Subcutaneous adipose tissue (tissue), 4 donors: ENCODE measurements at places on chromosomes 11 and 22. TPM values are rescaled to one million over a fixed set of nuclear protein-coding genes. Genes with fewer than 3 reads are reported as not detected.

The ASPHD2 gene
- total RNA-seq, result 1.7 TPM

The DDIAS gene
- total RNA-seq, result 2.4 TPM

The NEU3 gene
- total RNA-seq, result 11.3 TPM

The VPS11 gene
- 36.5 TPM for total RNA-seq

The MAJIN gene
- total RNA-seq, result not detected

The SPI1 gene
- 92.3 TPM for total RNA-seq

The CCDC73 gene
- total RNA-seq, result not detected

The OR56A1 gene
- total RNA-seq, result not detected

The DGAT2 gene
- 63.0 TPM for total RNA-seq

The LUZP2 gene
- 0.33 TPM for total RNA-seq

The SIPA1 gene
- 25.3 TPM for total RNA-seq

The GNAZ gene
- total RNA-seq, result 4.1 TPM

The GAS2L1 gene
- 11.5 TPM for total RNA-seq

The XNDC1N gene
- total RNA-seq, result 8.2 TPM

The FGF4 gene
- not detected for total RNA-seq

The NTM gene
- total RNA-seq, result 1.5 TPM

The SYT13 gene
- not detected for total RNA-seq

The OR52N4 gene
- total RNA-seq, result not detected

The OR4S1 gene
- not detected for total RNA-seq

The RCOR2 gene
- total RNA-seq, result not detected
